Mucosa of descending colon (tissue), 3 donors: ENCODE measurements at places on chromosomes 6 and 20. TPM values are rescaled to one million over a fixed set of nuclear protein-coding genes. Genes with fewer than 3 reads are reported as not detected.

Gene BMP5
- 3.3 TPM for total RNA-seq

- DNase-seq = no peak
These were observed 2.9 kb downstream of the SLC35B2 start for GRCh38 chr6:44254191-44255104.

DNA sequence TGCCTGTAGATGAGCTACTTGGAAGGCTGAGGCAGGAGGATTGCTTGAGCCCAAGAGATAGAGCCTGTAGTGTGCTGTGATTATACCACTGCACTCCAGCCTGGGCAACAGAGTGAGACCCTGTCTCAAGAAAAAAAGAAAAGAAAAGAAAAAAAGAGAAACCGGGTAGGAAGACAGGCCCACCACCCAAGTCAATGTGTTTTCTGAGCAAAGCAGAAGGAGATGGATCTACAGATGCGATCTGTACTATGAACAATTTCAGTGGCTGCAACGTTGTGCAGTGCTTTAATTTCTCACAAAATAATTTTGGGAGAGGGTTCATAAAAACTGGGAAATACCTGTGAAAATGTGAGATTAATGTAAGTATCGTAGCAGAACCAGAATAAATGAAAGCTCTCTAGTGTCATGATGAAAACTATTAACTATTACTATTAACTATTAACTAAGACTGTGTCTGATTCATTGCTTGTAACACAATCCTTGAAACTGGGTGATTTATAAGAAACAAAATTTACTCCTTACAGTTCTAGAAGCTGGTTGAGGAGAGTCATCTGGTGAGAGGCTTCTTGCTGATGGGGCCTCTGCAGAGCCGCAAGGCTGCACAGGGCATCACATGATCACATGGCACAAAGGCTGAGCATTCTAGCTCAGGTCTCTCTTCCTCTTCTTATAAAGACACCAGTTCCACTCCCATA is 233.1 kb upstream of the ZNF217 start:
- no peak for DNase-seq

- no peak for DNase-seq
These were observed 80.5 kb upstream of the CNR1 start for GRCh38 chr6:88246654-88247053.

GRCh38 chr6:35213298-35213791 is 411 bp upstream of the SCUBE3 start:
- no peak for DNase-seq

- no peak for DNase-seq
These were observed 13.5 kb downstream of the HAO1 start for GRCh38 chr20:7926767-7927166.

- DNase-seq = no peak
These were observed 92.3 kb downstream of the FIG4 start for GRCh38 chr6:109783250-109783986.
